Activated CD4-positive, alpha-beta T cell treated with anti-CD3 and anti-CD28 coated beads, Interleukin-2, amount 50 U/mL, for 1 hour (primary cell): ENCODE measurements at places on chromosomes 2 and 18.

GRCh38 chr2:67130531-67131256 lies 266.4 kb upstream of the ETAA1 start:
- DNase-seq = no peak

GRCh38 chr2:204503869-204504268 lies 41.4 kb upstream of the PARD3B start:
- DNase-seq = no peak

DNA sequence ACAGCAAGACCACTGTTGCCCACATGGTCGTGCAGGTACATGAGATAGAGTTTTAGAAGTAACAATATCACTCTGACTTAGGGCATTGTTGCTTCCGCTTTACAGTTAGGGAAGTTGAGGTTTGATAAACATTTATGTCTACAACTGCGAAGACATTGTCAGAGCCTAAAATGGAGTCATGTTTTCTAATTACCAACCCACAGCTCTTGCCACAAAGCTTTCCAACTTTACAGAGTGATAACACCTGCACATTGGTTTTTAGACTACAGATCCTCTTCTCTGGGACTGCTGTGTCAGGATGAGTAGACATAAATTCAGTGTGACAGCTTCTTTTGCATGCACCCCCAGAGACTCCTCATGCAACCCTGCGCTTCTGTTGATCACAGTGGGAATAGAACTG lies 119.0 kb downstream of the FEZ2 start:
- DNase-seq = no peak

GRCh38 chr18:62621546-62621945 lies 93.8 kb upstream of the PHLPP1 start:
- DNase-seq = no peak

- no peak for DNase-seq
Observed at GRCh38 chr2:238407566-238407965, 19.2 kb upstream of the ASB1 start.
